ENCODE measurements at places on chromosomes 6 and 20.

DNA sequence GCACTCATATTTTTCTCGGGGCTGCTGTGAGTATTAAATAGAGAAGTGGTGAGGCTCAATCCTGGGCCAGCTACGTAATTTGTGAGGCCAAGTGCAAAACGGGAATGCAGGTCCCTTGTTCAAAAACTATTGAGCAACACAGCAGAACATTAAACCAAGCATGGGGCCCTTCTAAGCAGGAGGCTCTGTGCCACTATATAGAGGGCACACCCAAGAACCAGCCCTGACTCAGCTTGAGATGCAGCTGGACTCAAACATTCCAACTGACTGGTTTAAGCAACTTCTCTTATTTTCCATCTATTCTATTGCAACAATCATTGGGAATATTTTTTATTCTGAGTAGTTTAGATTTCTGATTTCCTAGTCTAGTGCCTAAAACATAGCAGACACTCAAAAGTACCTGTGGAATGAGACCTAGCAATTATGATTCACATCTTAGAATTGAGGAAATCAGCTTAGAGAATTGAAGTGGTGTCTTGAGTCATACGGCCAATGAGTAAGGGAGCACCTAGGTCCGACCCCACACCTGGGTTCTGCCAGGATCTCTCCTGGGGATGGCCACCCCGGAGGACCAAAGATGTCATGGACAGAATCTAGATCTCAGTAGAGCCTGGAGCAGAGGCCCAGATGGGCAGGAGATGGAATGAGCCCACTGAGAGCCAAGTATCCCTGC lies 1.3 kb downstream of the SIRPB2 start:
- DNase-seq, result no peak

- DNase-seq, result no peak
These were observed 133.9 kb upstream of the NEDD9 start for GRCh38 chr6:11366183-11366933.

DNA sequence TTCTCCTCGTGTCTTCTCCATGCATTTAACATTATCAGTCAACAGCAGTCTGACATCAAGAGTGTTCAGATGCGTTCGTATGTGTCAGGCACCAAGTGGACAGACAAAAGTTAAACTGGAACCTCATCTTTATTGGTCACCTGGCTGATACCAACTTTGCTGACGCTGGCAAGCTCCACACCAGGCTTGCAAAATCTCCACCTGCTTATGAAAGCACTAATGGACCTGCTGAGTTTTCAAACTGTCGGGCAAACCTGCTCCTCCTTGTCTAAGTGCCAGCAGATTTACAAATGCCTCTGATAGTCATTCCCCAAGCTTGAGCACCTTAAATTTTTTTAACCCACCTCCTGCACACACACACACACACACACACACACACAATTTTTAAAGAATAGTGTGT lies 27.9 kb upstream of the DSP start:
- DNase-seq, result no peak

DNA sequence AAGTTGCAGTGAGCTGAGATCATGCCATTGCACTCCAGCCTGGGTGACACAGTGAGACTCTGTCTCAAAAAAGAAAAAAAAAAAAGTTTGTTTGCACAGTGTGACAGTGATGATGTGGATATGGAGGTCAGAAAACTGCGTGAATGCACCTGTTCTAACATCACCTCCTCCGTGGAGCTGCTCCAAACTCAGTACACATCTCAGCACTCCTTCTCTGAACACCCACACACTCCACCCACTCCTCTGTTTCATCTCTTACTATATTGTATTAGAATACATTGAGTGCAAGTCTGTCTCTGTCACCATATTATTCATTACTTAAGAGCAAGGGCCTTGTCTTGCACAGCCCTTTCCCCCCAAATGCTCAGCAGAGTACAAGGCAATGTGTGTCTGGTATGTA lies 51.5 kb upstream of the ENPP4 start:
- no peak for DNase-seq

- DNase-seq, result no peak
These were observed 270.4 kb upstream of the PLCB4 start for GRCh38 chr20:8798505-8798904.

GRCh38 chr6:20900389-20901160 lies 366.3 kb downstream of the CDKAL1 start:
- DNase-seq, result no peak

- DNase-seq, result no peak
These were observed 83.6 kb upstream of the MYLIP start for GRCh38 chr6:16045238-16045637.

DNA sequence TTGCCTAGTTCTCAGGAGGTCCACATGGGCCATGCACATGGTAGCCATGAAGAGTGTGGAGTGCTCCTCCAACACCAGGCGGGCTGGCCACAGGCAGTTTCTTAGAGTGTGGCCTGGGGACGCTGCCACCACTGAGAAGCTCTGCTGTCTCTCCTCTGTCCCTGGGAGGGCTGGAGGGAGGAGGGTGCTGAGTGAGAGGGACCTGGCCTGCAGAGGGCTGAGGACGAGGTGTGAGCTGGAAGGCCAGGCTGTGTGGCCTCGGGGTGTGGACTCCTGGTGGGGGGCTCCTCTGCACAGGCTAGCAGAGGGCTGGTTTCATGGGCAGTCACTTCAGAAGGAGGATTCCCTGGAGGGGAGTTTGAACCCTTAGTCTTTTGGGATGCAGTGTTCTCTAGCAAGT lies 39.7 kb downstream of the SYNJ2 start:
- DNase-seq, result no peak

GRCh38 chr20:31842471-31843157 lies 2.8 kb downstream of the FOXS1 start:
- DNase-seq, result no peak

GRCh38 chr20:60160451-60161145 lies 202.4 kb downstream of the CDH26 start:
- no peak for DNase-seq

GRCh38 chr6:107968081-107968480 lies 10.1 kb upstream of the SEC63 start:
- no peak for DNase-seq

DNA sequence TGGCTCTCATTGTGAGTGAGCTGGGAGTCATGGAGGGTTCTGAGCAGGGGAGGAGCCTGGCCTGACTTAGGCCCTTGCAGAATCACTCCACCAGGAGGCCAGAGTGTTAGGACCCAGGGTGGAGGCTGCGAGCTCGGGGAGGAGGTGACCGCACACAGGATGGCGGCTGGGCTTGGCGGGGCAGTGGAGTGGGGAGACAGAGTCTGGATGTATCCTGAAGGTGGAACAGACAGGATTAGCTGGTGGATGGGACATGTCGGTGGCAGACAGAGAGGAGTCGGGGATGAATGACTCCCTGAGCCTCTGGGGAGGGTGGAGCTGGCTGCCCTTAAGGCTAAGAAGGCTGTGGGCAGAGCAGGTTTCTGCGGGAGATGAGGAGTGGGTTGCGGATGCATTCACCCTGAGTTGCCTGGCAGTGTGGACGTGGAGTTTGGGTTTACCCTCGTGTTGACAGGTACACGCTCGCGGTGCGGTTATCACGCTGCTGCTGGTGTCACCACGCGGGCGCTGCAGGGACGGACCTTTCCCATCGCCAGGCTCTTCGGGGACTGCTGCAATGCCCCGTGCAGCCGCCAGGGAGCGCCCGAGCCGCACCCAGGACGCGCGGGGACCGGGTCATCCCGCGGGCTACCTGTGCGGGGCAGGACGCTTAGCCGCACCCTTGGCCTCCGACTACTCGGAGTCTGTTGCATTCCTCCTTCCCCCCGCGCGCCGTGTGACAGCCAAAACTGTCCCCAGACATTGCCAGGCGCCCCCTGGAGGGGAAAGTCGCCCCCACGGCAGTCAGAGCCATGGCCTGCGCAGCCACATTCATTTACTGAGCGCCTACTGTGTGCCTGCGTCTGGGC lies 43.0 kb upstream of the PTGIS start:
- peak; percentile 71 for DNase-seq

DNA sequence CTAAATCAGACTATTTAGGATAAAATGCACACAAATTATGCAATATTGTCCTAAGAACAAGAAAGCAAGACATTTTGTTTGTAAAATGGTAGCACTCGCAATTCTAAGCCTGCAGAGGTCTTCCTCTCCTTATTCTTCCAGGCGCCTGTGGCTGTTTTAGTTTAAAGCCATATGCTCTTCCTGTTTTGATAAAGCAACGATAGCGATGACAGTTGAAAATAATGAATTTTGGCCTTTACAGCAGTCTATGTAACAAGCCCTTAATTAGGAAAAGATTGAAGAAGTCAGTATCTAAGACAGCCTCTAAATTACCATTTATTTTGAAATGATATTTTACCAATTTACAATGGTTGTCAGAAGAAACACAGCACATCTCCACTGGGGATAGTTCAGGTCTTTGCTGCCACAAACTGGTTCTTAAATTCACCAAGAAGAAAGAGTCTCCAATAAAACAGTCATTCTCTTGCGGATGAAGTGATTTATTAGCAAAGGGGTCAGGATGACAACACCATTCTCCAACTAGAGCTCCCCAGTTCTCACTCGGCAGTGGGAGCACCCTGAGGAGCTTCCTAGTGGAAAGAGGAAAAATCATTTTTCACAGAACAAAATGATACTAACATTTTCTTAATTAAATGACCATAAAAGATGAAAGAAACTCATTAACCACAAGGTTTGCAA lies 21.4 kb downstream of the UBE3D start:
- no peak for DNase-seq

- DNase-seq, result no peak
These were observed 2.6 kb upstream of the HLA-B start for GRCh38 chr6:31359581-31359980.

GRCh38 chr6:124714728-124715127 lies 247.5 kb upstream of the RNF217 start:
- DNase-seq, result no peak

DNA sequence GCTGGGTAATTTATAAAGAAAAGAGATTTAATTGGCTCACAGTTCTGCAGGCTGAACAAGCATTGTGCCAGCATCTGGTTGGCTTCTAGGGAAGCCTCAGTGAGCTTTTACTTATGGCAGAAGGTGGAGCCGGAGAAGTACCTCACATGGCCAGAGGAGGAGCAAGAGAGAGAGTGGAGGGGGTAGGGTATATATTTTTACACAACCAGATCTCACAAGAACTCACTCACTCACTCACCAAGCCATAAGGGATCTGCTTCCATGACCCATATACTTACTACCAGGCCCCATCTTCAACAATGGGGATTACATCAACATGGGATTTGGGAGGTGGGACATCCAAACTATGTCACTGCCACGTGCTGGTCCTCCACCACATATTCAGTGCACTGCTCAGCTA lies 152.6 kb upstream of the PRND start:
- no peak for DNase-seq

- DNase-seq, result peak; percentile 30
These were observed 6.7 kb downstream of the GPR31 start for GRCh38 chr6:167150941-167151549.

DNA sequence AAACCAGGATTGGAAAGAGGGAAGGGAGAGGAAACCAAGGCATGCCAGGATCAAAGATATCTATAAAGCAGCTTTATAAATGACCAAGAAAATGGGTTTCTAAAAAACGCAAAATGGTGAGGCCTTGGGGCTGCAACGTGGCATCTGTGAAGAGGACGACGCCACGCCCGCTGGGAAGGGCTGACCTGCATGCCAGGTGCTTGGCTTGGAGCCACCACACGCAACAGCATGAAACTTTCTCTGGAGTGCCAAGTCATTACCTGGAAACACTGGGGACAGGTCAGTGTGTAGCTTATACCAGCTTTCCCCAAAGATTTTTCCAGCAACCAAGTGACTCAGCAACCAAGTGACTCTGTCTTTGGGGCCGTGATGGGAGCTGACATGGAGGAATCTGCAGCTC lies 82.5 kb downstream of the POPDC3 start:
- no peak for DNase-seq

GRCh38 chr6:127147534-127147933 lies 29.1 kb downstream of the RSPO3 start:
- no peak for DNase-seq

DNA sequence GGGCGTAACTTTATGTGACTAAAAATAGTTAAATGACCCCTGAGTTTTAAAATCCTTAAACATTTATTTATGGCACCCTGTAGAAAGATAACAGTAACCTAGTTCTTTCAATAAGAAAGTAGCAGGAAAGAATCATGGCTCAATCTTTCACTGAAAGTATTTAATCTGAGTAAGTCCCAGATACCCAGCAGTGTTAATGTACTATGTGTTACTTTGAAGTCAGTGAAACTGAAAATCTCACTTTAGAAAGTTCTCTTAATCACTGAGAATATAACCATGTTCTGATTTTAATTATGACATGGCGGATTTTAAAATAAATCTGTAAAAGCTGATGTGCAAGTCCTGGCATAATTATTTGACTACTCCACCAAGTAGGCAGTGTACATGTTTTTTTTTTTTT lies 8.1 kb upstream of the HEY2 start:
- no peak for DNase-seq

DNA sequence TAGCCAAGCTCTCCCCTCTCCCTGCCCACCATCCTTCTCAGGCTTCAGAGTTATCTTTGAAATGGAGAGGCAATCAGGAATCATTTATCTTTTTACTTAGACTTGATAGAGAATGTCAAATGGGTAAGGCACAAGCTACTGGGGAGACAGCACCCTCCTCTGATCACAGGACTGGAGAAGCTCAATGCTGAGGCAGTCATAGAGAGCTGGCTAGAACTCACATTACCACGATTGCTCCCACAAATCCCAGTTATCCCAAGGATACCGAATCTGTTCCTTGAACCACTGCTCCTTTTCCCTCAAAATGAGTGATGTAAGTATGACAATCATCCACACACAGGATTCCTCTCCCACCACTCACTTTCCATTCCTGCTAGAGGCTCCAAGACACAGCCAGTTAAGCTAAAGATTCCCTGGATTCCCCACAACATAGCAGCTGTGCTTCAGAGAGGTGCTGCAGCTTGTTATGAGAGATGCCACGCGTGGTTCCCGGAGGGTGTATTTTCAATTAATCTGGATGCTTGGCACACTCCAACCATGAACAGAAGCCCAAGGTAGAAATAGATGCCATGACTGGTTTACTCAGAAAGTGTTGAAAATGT lies 96.2 kb upstream of the VGLL2 start:
- no peak for DNase-seq

- DNase-seq, result no peak
These were observed 172.9 kb downstream of the MCHR2 start for GRCh38 chr6:99821164-99821563.

GRCh38 chr6:125201961-125202729 lies 48.6 kb downstream of the TPD52L1 start:
- DNase-seq, result no peak
